ENCODE measurements at places on chromosomes 1 and 21. TPM values are rescaled to one million over a fixed set of nuclear protein-coding genes. Genes with fewer than 3 reads are reported as not detected.

Gene DPT
- total RNA-seq: not detected

Gene TNFSF4
- total RNA-seq: 31.6 TPM

Gene NR0B2
- total RNA-seq: not detected

Gene LCE3D
- not detected for total RNA-seq

Gene SPRR5
- total RNA-seq: not detected

Gene FAM76A
- 17.9 TPM for total RNA-seq

Gene WNT3A
- not detected for total RNA-seq

Gene TESK2
- total RNA-seq: 2.6 TPM

Gene PPOX
- 12.0 TPM for total RNA-seq

Gene GJB3
- total RNA-seq: not detected

Gene TRIM67
- total RNA-seq: not detected

Gene TEKT2
- total RNA-seq: 0.07 TPM

Gene OLIG2
- total RNA-seq: not detected

Gene TFAP2E
- not detected for total RNA-seq

Gene PPM1J
- 1.8 TPM for total RNA-seq

Gene LMX1A
- not detected for total RNA-seq

Gene LYPD8
- total RNA-seq: not detected

Gene CYP4A22
- not detected for total RNA-seq

Gene CSMD2
- under 0.01 TPM for total RNA-seq

Gene FRRS1
- total RNA-seq: 1.8 TPM

Gene PGLYRP4
- total RNA-seq: not detected

Gene WLS
- total RNA-seq: 78.1 TPM

Gene LRRC38
- 0.40 TPM for total RNA-seq

Gene PGBD5
- not detected for total RNA-seq

Gene LRRC40
- 22.9 TPM for total RNA-seq

Gene MAP3K7CL
- 9.5 TPM for total RNA-seq

Gene RHBG
- total RNA-seq: not detected

Gene UBE2U
- total RNA-seq: not detected

Gene HES5
- total RNA-seq: not detected

Gene ITPKB
- 19.1 TPM for total RNA-seq

Gene CLEC20A
- 0.15 TPM for total RNA-seq

Gene ATP1A4
- not detected for total RNA-seq

Gene PADI1
- total RNA-seq: not detected

Gene DPYD
- total RNA-seq: 17.6 TPM

Gene C1QB
- total RNA-seq: not detected

Gene RNU1-3
- not detected for total RNA-seq

Gene RGS8
- total RNA-seq: not detected

Gene TMPRSS15
- not detected for total RNA-seq

Gene ACP6
- total RNA-seq: 8.3 TPM

Gene CNR2
- total RNA-seq: not detected

Gene RNU1-1
- total RNA-seq: not detected

Gene LAD1
- total RNA-seq: not detected

Gene BSND
- total RNA-seq: not detected

Gene TFF2
- not detected for total RNA-seq

Gene TGFB2
- total RNA-seq: 2.5 TPM

Gene SPOCD1
- 47.2 TPM for total RNA-seq

Gene SHCBP1L
- not detected for total RNA-seq

Gene CFHR5
- not detected for total RNA-seq

Gene MRPL55
- 123 TPM for total RNA-seq

Gene ATP8B2
- total RNA-seq: 59.0 TPM

Gene COL16A1
- total RNA-seq: 0.67 TPM

Gene LAPTM5
- 55.9 TPM for total RNA-seq
